ENCODE measurements at places on chromosomes 11 and 22. TPM values are rescaled to one million over a fixed set of nuclear protein-coding genes. Genes with fewer than 3 reads are reported as not detected.

Gene OR52I2
- not detected for total RNA-seq

Gene MRGPRX3
- not detected for total RNA-seq

Gene EHF
- total RNA-seq, result 0.65 TPM

Gene ATG13
- 110 TPM for total RNA-seq

Gene MYO18B
- total RNA-seq, result 0.12 TPM

Gene MRPL16
- total RNA-seq, result 18.4 TPM

DNA sequence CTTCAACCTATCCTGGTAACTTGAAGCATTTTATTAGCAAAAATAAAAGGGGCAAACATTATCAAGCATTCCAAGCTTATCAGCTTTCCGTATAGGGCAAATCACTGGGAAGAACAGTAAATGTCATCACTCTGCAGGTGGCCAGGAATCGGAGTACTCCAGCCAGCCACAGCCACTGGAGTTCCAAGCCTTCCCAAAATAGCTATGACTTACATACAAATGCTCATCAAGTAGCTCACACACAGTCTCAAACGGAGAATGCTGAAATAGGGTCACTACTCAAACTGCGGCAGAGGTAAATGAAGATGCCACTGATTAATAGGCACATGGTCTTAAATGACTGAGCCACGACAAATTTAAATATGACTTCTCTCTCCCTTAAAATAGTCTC is 2.1 kb downstream of the USP28 start:
- no peak for DNase-seq

GRCh38 chr22:20816559-20816958 is 42.1 kb downstream of the PI4KA start:
- DNase-seq, result no peak

- DNase-seq, result no peak
Observed at GRCh38 chr11:97354026-97354425, 964.2 kb downstream of the JRKL start.

DNA sequence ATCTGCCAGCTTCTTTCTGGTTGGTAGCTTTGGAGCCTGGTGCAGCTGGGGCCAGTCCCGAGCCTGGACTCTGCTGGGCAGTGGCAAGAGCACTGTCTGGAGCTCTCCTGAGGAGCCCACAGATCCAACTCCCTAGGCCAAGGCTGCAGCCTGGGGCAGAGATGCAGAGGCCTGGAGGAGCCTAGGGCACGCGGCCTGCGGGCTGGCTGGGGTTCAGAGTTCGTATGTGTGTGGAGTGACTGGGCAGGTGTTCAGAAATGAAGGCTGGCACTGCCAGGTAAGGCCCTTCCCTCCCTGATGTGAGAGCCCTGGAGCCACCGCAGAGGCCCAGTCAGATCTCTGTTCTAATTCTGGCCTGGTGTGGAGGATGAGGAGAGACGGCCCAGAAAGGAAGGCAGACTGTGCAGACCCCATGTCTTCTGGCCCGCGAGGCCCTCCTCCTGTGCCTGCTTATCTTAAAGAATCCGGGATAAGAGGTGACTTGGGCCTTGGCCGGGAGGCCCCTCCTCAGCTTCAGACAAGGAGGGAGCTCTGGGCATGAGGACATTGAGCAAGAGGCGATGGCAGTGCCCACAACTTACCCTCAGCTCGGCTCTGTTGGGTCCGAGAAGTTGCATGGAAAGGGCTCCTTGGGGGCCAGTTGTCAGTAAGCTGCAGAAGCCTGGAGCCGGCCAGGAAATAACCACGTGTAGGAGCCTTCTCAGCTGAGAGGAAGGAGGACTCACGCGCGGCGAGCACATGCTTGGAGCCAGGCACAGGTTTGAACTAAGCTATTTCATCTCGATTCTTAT is 62.2 kb upstream of the B3GAT1 start:
- no peak for DNase-seq

- no peak for DNase-seq
Observed at GRCh38 chr22:28989484-28989883, 72.1 kb downstream of the C22orf31 start.

- peak; percentile 17 for DNase-seq
Observed at GRCh38 chr22:35629406-35630216, 12.5 kb upstream of the MB start.

DNA sequence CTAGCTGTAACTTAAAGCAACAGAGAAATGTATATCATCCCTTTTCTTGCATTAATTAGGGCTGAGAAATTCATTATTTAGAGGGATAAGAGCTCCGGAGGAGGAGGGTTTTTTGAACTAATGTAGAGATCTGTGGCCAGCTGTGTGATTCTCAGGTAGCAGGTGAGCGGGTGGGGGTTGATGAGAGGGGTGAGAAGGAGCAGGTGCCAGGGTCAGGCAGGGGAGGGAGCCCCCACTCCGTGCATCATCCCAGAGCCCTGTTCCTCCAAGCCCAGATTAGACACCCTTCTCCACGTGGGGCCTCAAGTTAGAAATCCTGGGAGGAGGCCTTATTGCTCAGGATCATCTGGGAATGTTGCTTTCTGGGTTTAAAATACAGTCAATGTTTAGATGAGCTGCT is 24.9 kb downstream of the ZBTB16 start:
- DNase-seq, result no peak

GRCh38 chr11:69311767-69312385 is 17.9 kb downstream of the MYEOV start:
- DNase-seq, result no peak

- DNase-seq, result peak; percentile 30
Observed at GRCh38 chr11:35047179-35047578, 91.8 kb upstream of the CD44 start.

DNA sequence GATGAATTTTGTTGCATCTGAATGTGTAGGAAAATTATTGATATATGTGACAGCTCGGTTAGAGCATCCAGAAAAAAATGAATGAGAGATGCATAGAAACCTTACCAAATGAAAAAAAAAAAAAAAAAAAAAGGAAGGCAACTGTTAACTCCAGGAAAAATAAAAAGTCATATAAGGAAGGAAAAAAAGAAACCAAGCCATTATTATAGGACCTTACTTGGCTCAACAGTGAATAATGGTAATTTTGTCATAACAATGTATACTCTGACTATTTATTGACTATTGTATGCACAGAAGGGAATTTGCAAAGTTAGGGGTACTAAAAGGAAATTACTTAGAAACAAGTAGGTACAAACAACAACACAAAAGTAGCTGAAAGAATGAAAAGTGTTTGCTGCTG is 2.0 kb downstream of the DHCR7 start:
- no peak for DNase-seq

DNA sequence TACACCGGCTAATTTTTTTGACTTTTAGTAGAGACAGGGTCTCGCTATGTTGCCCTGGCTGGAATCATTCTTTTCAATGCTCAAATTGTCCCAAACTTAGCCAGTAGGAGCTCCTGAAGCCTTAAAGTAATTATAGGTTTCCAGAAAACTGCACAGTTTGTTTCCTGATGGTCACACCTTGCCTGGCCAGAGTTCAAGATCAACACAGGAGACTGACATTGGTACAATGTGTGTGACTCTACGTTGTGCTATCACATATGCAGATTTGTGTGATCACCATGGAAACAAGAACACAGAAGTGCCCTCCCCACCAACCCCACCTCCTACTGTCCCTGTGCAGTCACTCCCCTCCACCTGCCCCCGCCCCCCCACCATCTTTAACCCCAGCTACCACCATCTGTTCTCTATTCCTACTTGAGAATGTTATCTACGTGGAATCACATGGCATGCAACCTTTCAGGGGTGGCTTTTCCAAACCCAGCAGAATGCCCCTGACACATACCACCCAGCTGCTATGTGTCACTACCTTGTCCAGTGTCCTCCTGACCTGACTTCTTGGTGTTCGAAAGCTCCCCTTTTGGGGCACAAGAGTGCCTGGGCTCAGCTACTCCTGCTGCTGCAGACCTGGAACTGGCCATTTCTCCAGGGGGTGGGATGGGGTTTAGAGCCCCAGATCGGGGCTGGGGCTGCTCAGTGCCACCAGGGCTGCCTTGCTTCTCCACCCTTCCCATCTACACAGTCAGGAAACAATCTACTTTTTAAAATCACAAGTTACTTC is 6.1 kb upstream of the NAP1L4 start:
- no peak for DNase-seq

DNA sequence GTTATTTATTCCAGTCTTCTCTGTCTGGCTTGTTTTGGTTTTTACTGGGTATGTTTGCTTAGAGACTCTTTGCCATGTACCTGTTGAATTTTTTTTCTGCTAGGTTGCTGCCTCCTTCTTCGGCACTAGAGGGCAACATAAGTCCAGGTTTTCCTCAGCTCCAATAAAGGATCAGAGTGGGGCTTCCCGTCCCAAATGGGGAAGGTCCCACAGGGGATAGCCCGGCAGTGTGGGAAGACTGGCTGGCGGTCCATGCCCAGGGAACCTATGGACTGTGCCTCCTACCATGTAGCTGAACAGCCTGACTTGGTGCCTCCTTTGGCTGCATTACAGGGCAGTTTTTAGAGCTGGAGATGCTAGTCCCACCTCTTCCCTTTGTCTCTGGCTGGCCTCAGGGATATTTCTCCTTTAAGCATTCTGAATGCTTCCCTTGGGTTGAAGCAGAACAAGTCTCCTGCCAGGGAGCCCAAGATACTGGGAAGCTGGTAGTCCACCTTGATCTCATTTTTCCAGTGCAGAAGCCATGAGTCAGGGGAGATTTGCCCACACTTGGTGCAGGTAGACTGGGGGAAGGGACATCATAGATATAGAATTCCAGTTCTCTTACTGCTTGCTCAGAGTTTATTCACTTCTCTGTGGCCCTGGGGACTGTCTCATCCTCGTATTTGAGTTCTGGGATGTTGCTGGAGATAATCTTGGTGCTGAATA is 60.2 kb downstream of the BRD1 start:
- peak; percentile 11 for DNase-seq

DNA sequence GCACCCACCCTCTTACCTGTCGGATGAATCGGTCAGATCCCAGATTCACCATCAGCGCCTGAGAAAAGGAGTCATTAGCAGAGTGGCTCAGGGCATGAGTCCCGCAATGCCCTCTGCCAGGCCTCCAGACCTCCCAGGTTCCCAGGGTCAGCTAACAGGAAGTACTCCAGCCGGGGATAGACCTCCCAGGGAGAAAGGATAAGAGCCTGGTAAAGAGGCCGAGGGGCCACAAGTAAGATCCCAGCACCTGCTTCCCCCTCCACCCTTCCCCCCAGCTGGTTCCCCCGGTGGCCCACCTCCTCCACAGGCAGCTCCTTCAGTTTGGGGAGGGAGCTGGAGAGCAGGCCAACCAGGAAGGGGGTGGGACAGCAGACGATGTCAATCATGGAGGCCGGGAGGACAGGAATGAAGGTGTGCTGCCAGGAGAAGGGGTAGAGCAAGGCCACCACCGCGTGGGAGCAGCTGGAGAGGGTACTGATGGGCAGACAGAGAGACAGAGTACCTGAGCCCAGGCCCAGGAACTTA is 16.4 kb downstream of the RPL27A start:
- no peak for DNase-seq

GRCh38 chr11:76408171-76408965 is 27.2 kb downstream of the GVQW3 start:
- DNase-seq, result no peak

DNA sequence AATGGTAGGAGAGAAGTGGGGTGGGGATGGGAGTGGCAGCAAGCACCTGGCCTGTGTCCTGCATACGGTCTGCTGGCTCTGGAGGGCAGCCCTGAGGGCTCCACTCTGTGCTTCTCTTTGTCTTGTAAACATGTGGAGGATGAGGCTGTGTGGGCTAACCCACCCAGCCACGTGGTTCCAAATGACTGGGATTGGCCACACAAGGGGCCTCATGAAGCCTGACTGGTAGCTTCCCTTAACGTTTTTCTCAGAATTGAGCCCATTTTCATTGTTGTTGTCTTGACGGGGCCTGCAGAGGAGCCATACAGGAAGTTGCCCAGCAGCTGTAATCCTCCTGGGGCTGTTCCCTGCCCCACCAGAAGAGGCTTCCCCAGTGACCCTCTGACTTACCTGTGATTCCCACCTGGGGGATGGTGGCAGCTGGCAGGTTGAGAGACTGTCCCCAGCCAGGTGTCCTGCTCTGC is 18.0 kb downstream of the DERL3 start:
- no peak for DNase-seq

DNA sequence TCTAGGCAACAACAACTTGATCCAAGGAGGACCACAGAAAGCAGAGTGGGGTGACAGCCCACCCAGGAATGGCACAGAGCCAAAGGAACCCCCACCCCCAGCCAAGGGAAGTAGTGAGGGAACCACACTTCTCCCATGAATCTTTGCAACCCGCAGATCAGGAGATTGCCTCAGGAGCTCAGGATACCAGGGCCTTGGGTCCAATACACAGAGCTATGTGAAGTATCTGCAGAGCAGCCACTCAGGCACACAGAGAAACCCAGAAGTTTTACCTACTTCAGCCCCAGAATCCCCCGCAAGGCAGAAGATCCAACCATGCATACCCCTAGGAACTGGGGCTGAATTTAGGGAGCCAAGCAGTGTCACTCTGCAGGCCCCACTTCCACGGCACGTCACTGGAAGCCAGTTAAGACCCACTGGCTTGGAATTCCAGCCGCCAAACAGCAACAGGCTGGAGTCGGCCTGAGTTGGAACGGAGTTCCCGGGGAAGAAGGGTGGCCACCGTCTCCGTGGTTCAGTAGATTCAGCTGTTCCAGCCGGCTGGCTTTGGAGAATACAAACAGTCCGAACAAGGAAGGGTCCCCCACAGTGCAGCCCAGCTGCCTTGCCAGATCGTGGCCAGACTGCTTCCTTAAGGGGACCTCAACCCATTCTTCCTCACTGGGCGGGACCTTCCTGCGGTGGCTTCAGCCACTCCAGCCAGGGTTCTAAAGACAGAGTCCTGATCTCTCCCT is 174.1 kb downstream of the TTC28 start:
- no peak for DNase-seq
